ENCODE measurements at places on chromosomes 13 and 19. TPM values are rescaled to one million over a fixed set of nuclear protein-coding genes. Genes with fewer than 3 reads are reported as not detected.

Gene C13orf42
- not detected for polyA plus RNA-seq

Gene CLEC4G
- 0.43 TPM for polyA plus RNA-seq

Gene PTGIR
- polyA plus RNA-seq: 0.21 TPM

Gene ZNF99
- not detected for polyA plus RNA-seq

Gene IRS2
- polyA plus RNA-seq: 1.5 TPM

Gene CRX
- polyA plus RNA-seq: not detected

Gene CYP2A7
- polyA plus RNA-seq: not detected

Gene IFNL1
- not detected for polyA plus RNA-seq

Gene ERICH6B
- polyA plus RNA-seq: 0.45 TPM

Gene ACTMAP
- 4.9 TPM for polyA plus RNA-seq

Gene ZNF433
- 2.8 TPM for polyA plus RNA-seq

Gene TEX26
- polyA plus RNA-seq: not detected

All from IgD-negative memory B cell (primary cell).